ENCODE measurements at places on chromosomes 13 and 19. TPM values are rescaled to one million over a fixed set of nuclear protein-coding genes. Genes with fewer than 3 reads are reported as not detected.
A peak's percentile ranks its signal among the peaks of the same experiment; 100 is the strongest.

DNA sequence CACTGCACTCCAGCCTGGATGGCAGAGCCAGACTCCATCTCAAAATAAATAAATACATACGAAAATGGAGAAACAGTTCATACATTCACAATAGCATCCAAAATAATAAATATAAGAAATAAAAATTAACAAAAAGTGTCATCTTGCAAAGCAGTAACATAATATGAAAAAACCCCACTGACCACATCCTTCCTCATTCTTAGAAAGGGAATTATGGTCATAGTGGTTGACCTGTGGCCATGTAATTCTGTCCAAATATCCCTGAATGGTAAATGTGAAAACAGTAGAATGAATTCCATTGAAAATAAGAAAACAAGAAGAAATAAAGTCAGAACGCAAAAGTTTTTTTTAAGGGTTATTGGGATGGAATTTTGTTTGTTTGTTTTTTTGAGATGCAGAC is 7.0 kb upstream of the CDC42EP5 start:
- DNase-seq = no peak

GRCh38 chr13:68275758-68276157 is 1045.6 kb upstream of the PCDH9 start:
- no peak for DNase-seq

DNA sequence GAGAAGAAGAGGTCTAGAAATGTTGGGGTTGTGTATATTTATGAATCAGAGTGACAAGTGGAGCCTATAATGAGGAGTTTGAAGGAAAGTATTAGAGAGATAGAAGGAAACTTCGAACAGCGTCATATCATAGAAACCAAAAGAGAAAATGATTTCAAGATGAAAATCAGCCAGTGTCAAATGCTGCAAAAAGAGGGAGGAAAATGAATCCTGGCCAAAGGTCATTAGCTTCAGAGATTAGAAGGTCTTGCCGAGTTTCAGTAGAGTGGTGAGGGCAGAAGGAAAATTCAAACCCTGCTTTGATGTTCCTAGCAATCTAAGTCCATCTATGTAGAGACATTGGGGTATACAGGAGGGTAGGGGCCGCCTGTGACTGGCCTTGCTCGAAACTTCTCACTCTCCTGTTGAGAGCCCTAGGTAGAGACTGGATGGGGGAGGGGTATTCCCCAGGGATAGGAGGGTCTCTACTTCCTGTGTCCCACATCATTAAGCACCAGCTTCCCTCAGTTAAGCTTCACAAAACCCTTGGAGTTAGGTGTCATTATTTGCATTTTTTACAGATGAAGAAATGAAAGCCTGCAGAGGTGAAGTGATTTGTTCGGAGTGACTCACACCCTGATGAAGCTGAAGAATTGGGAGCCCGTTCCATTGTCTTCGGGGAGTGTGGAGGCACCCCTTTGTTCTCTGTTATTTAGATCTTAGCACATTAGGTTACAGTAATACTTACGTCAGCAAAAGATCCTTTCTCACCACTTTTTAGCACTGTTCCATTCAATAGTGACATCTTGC is 62.8 kb downstream of the FGF9 start:
- DNase-seq = no peak

- DNase-seq = no peak
Measured at GRCh38 chr19:10555610-10555973, 10.2 kb downstream of the KRI1 start.

DNA sequence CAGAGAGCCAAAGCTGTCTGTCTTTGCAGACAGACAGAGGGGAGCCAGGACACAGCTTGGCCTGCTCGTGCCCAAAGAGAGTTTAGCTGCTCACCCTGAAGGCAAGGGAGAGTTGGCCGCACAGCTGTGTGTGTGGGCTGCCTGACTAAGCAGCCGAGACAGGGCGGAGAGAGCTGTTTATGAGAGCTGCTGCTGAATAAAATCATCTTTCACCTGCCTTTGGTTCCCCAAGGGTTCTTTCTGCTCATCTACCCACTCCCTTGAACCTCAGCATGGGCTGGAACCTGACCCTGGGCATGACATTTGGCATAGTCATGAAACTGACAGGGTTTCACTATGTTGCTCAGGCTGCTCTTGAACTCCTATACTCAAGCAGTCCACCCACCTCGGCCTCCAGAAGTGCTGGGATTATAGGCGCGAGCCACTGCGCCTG is 98.2 kb downstream of the RBM26 start:
- DNase-seq = peak; percentile 45

DNA sequence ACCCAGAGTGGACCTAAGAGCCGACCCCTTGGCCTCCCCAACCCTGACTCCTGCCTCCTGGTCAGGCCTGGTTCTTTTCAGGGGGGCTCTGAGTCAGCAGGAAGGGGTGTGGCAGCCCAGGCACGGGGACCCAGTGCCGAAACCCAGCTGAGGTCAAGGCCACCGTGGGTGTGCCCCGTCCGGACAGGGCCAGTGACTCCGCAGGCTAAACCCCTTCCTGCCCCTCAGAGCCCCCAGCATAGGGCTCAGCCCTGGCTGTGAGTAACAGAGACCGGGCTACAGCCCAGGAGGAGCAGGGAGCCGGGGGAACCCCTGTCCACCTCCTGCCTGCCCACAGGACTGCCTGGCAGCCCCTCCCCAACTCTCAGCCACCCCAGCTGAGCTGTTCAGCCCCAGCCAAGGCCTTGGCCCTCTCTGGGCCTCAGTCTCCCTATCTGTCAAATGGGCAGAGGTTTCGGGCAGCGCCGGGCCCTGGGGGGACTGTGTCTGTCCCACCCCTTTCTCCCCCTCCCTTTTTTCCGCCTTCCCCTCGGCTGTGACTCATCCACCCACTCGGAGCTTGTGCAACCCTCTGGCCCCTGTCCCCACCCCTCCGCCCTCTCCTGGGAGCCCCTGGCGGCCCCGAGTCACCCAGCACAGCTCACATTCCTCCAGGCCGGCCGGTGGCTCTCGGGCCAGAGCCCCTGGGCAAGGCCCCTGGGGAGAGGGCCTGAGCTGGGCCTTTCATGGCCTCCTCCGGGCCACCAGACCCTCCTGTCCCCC is 8.6 kb downstream of the ZBTB7A start:
- peak; percentile 97 for DNase-seq

- DNase-seq = no peak
Measured at GRCh38 chr13:42277618-42278276, 5.8 kb downstream of the AKAP11 start.

GRCh38 chr13:109628251-109628699 is 158.1 kb downstream of the IRS2 start:
- DNase-seq = no peak

Gene GPR183
- total RNA-seq = 12.1 TPM

Gene ZNF229
- total RNA-seq = 4.6 TPM

Gene ZNF628
- total RNA-seq = 7.9 TPM
